ENCODE measurements at places on chromosomes 5 and 9.

DNA sequence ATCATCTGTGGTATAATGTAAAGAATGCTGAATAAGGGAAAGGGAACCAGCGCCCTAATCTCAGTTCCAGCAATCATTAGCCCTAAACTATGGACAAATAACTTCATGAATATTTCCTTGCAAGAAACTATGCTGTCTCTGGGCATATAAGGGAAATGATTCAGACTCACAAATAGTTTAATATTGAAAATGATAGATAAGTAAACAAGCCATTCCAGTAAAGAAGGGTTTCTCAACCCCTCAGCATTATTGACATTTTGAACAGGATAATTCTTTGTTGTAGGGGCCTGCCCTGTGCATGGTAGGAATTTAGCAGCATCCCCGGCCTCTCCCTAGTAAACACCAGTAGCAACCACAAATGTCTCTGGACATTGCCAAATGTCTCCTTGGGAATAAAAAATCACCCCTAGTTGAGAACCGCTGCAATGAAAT is 23.8 kb downstream of the C5 start:
- DNase-seq, result no peak

- DNase-seq, result no peak
These were observed 180.9 kb upstream of the ANKRD55 start for GRCh38 chr5:56414066-56414465.

- no peak for DNase-seq
These were observed 210.5 kb downstream of the GADD45G start for GRCh38 chr9:89815061-89815902.

GRCh38 chr5:122473138-122473843 is 161.3 kb downstream of the SNCAIP start:
- DNase-seq, result no peak

GRCh38 chr5:158050421-158050820 is 191.5 kb upstream of the CLINT1 start:
- DNase-seq, result no peak

DNA sequence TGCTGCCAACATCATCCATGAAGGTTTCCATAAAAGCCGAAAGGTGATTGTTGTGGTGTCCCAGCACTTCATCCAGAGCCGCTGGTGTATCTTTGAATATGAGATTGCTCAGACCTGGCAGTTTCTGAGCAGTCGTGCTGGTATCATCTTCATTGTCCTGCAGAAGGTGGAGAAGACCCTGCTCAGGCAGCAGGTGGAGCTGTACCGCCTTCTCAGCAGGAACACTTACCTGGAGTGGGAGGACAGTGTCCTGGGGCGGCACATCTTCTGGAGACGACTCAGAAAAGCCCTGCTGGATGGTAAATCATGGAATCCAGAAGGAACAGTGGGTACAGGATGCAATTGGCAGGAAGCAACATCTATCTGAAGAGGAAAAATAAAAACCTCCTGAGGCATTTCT is 10.1 kb downstream of the TLR4 start:
- no peak for DNase-seq

DNA sequence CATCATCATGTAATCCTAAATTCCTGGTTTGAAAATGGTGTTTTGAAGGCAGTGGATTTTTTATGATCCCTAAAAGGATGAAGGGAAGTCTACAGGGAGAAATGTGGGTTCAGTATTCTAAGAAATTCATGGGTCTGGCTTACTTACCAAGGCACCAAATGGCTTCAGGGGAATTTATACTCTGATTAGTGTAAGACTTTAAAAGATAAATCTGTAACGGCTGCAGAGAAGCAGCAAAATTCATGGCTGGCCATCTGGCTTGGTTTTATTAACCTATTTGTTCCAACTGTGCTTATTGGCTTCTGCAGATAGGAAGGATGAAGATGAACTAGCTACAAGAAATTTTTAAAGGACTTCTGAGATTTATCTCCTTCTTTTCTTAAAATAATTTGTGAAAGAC is 222.8 kb downstream of the TENT4A start:
- DNase-seq, result no peak

GRCh38 chr9:124877021-124877782 is 15.3 kb downstream of the ARPC5L start:
- no peak for DNase-seq

GRCh38 chr9:131276891-131277286 is 579 bp upstream of the FAM78A start:
- DNase-seq, result no peak

- no peak for DNase-seq
These were observed 43.2 kb downstream of the GARNL3 start for GRCh38 chr9:127307802-127308201.

GRCh38 chr9:76932757-76933156 is 26.8 kb upstream of the PRUNE2 start:
- no peak for DNase-seq

- DNase-seq, result no peak
These were observed 13.2 kb upstream of the ERMP1 start for GRCh38 chr9:5846096-5846495.

- no peak for DNase-seq
These were observed 3.9 kb upstream of the NEURL1B start for GRCh38 chr5:172637110-172637580.

DNA sequence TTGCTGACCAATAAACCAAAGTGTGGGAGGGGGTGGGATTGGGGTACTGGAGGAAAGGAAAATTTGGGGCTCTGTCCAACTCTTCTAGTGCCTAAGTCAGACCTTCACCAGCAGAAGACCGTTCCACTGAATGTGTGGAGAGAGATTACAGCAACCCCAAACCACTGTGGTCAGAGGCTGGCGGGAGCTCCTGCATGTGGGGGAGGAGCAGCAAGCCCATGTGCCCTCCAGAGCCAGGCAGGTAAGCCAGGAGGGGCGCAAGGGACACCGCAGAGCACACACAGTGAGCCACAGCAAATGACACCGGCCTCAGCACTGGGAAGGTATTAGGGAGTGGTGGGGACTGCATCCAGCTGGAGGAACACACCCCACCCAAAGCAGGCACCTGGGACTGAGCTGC is 62.9 kb downstream of the SMIM23 start:
- DNase-seq, result no peak

GRCh38 chr9:123365881-123366528 is 10.0 kb downstream of the CRB2 start:
- no peak for DNase-seq

DNA sequence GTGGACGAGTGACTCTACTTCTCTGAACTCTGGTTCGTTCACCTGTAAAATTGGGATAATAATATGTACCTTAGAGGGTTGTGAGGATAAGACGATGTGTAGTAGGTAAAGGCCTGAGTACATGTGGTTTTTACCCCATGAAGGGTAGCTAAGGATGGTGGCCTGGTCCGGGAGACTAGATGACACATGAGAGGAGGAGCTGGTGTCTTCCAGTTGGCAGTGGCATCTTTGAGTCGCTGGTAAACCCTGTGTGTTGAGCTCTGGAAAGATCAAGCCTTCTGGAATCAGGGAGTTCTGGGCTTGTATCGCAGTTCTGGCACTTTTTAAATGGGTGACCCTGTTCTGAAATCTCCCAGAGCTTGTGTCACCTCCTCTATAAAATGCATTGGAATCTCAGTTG is 166.4 kb upstream of the ZNF618 start:
- peak; percentile 14 for DNase-seq

GRCh38 chr5:144275329-144275728 is 104.7 kb downstream of the KCTD16 start:
- no peak for DNase-seq

GRCh38 chr5:59597690-59598546 is 295.6 kb downstream of the PDE4D start:
- DNase-seq, result no peak

- DNase-seq, result no peak
These were observed 9.6 kb upstream of the IFNE start for GRCh38 chr9:21491756-21492155.

- no peak for DNase-seq
These were observed 76.7 kb downstream of the LURAP1L start for GRCh38 chr9:12851341-12852090.

- no peak for DNase-seq
These were observed 824 bp downstream of the MXD3 start for GRCh38 chr5:177310757-177311391.

- no peak for DNase-seq
These were observed 5.8 kb upstream of the CRHBP start for GRCh38 chr5:76947082-76947503.

GRCh38 chr5:112154940-112155686 is 264.0 kb downstream of the EPB41L4A start:
- no peak for DNase-seq

GRCh38 chr5:24850926-24851486 is 206.2 kb upstream of the CDH10 start:
- DNase-seq, result no peak

DNA sequence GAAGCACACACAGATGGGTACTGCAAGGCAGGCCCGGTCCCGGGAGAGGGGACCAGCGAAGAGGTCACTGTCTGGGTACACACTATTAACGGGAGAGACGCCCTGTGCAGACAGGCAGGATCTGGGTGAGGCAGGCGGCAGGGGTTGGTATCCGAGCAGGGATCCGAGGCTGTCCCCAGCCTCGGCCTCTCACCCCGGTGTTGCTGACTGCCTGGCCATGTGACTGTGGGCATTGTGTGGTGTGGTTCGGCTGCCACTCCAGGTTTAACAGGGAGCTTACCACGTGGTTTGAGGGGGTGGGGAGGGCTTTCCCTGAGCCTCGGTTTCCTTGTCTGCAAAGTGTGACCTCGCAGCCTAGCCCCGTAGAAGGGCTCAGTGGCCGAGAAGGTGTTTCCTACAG is 11.1 kb upstream of the RALGDS start:
- no peak for DNase-seq

- no peak for DNase-seq
These were observed 134.8 kb downstream of the ZNF354C start for GRCh38 chr5:179194941-179195381.

- DNase-seq, result no peak
These were observed 129.4 kb downstream of the OLFM1 start for GRCh38 chr9:135216791-135217441.

DNA sequence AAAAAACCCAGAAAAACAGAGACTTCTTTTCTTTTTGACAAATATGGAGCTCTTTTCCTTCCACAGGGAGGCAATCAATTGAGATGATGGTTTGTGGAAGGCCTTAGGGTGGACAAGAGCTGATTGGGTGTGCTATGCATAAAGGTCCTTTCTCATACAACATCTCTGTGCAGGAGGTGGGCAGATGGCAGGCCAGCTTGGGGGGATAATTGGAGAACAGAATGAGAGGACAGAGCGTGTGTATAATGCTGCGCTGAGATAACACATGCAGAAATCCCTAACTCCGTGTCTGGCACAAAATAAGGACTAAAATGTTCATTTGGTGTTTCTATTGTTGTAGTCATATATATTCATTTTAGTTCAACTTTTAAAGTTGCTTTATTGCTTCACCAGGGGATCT is 159.0 kb upstream of the MEF2C start:
- no peak for DNase-seq

DNA sequence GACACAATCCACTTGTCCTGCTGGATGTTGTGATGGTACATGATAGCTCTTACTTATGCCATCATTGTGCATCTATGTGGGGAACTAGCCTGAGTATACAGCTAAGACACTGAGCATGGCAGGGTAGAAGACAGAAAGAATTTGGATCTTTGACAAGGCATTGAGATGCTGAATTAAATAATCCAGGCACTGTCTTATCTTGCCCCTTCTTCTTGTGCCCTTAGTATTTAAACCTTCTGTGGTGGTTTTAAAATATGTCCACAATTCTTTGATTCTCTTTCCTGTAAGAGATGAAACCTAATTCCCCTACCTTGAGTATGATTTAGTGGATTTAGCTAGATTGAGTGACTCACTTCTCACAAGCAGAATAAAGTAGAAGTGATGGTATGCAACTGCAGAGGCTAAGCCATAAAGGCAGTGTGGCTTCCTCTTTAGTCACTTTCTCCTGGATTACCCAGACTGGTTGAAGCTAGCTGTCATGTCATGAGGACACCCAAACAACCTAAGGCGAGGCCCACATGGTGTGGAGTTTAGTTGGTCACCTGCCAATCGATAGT is 174.0 kb upstream of the NREP start:
- no peak for DNase-seq

- DNase-seq, result no peak
These were observed 911.2 kb downstream of the EFNA5 start for GRCh38 chr5:106759581-106759980.

GRCh38 chr9:133711428-133712220 is 26.5 kb downstream of the SARDH start:
- DNase-seq, result no peak

GRCh38 chr5:6448622-6449464 is at the start of gene UBE2QL1:
Gene UBE2QL1 (plus strand): TSS chr5:6448859. CDS start chr5:6448894, 35 bp downstream.
- DNase-seq, result no peak

DNA sequence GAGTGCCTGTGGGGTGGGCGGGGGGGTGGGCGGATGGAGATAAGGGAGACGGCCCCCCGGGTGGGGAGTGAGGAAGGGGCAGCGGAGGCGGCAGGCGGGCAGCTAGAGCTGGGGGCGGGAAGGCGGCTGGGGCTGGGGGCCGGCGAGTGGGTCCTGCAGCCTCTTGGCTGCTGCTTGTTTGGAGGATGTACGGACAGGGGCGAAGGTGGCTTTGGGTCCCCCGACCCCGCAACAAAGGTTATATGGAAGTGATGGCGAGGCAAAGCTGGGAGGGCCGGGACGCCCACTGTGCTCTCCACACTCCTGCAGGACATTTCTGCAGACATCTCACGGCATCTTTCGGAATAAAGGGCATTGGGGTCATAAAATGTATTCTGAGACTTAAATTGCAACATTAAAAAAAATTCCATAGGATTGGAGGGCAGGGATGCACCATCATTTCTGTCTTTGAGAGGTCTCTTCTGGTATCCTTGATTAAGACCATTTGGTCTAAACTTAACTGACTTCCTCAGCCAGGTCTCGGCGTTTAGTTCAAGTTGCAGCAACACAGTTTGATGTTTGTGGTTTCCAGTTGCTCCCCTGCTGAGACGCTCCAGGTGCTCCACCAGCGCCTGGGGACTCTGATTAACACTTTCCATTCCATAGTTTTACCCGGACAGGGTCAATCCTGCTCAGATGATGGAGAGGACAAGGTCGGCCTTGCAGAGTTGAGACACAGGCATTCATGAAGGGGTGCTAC is 101.6 kb upstream of the SSBP2 start:
- DNase-seq, result no peak
